ENCODE measurements at places on chromosomes 5 and 9.

- peak; percentile 17 for DNase-seq
Observed at GRCh38 chr9:115015018-115015635, 84.7 kb upstream of the TNFSF8 start.

DNA sequence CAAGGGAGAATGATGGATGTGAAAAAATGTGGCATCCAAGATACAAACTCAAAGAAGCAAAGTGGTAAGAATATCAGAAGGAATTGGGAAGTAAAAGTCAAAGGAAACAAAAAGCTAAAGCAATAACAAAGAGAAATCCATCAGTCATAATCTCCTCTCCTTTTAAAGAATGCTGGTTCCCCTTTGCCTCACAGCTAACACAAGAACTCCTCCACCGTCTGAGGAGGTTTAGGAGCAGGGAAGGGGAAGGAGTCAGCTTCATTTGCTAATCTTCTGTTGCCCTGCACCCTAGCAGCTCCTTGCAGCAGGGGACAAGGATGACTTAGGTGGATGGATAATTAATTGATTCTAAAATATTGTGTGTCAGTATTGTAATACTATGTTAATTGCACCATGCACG is 16.4 kb downstream of the CD274 start:
- no peak for DNase-seq

GRCh38 chr5:178536541-178537466 is 53.4 kb downstream of the COL23A1 start:
- no peak for DNase-seq

DNA sequence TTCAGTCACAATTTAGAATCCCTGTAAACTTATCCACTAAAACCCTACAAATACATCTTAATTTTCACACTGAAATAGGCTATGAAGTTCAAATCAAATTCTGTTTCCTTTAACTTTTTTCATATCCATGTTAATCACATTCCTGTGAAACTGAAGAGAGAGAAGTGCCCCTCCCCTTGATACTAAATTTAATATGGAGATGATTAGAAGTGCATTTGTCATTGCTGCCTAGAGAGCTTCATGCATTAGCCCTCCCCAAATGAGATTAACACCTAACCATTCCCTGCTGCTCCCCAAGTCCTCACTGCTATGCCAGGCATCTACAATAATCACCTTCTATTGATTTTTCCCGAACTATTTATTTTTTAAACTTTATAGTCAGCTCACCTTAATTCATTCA is 85.1 kb upstream of the SPOCK1 start:
- no peak for DNase-seq

- no peak for DNase-seq
Observed at GRCh38 chr9:642014-642413, 199.5 kb upstream of the DMRT1 start.

Measured in SHP77 treated with DMSO at 0.1 percent for 48 hours (cell line).